ENCODE measurements at places on chromosomes 1 and 21.

DNA sequence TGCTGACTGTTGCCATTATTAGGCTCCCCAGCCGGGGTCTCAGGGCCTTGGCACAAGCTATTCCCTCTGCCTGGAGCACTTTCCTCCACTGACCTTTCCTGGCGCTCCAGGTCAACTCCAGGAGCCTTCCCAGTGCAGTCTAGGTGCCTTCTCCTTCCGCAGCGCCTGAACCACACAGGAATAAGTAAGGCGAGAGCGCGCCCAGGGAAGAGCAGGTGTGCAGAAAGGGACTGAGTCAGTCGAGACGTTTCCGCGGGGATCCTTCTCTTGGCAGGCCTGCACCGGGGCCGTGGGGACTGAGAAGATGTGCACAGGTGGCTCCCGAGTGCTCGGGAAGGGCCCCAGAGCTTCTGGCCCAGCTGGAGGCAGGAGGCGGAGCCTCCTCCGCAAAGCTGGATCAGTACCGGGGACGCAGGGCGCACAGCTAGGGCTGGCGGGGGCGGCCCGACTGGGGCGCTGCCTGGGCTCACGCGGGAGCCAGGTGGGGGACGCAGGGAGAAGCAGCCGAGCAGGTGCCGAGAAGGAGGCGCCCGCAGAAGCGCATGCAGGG is 765 bp upstream of the BMP8A start:
- no peak for DNase-seq

- no peak for DNase-seq
These were observed 63.1 kb downstream of the ZNF281 start for GRCh38 chr1:200346700-200347099.

- DNase-seq: no peak
These were observed 2.9 kb upstream of the INAVA start for GRCh38 chr1:200891774-200892157.

DNA sequence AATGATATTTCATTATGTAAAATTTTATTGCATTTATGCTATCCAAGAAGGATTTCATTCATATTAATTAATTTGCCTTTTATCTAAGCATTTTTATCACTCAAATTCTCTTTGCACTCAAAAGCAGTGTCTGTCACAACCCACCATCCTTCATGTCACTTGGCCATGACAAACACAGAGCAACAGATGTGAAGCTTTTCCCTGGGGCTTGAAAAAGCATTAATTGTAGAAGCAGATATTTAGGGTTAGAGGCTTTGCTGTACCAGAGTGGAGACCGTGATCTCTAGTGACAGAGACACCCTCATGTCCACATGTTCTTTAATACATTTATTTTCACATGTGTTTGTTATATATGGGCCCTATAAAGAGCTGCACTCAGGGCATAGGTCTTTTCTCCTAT is 230.5 kb downstream of the SPATA17 start:
- no peak for DNase-seq

- DNase-seq: no peak
These were observed 32.3 kb downstream of the INKA2 start for GRCh38 chr1:111706921-111707320.

GRCh38 chr1:207805841-207806421 is 54.1 kb downstream of the CD46 start:
- DNase-seq: no peak

DNA sequence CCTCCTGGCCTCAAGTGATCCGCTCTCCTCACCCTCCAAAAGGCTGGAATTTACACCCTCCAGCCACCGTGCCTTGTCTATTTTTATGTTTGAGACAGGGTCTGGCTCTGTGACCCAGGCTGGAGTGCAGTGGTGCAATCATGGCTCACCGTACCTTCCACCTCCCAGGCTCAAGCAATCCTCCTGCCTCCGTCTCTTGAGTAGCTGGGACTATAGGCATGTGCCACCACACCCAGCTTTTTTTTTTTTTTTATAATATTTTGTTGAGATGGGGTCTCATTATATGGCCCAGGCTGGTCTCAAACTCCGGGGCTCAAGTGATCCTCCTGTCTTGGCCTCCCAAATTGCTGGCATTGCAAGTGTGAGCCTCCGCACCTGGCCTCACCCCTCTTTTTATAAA is 38.8 kb downstream of the TRPM2 start:
- DNase-seq: no peak

DNA sequence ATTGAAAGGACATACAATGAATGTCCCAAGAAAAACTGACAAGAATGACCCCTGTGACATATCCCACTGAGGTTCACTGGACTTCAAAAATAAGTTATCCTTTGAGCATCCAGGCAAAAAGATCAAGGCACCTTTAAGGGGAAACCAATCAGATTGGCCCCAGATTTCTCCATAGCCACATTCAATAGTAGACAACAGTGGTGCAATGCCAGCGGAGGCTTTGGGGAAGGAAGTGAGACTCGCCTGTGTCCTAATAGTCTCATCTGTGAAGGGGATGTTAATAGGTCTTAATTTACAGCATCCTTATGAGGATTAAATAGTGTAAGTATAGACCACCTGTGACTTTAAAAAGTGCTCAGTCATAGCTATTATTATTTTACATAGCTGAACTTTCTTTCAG is 21.5 kb downstream of the RPL5 start:
- DNase-seq: no peak

DNA sequence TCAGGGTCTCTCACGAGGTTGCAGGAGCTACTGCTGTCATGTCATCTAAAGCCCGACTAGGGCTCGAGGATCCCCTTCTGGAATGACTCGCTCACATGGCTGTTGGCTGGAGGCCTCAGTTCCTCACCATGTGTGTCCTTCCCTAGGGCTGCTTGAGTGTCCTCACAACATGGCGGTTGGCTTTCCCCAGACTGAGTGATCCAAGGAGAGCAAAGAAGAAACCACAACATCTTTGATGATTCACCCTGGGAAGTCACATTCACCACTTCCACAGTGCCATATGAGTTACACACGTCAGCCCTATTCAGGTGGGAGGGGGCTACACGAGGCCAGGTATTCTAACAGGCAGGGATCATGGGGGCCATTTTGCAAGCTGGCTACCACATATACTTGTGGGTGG is 64.9 kb downstream of the FHAD1 start:
- DNase-seq: no peak

DNA sequence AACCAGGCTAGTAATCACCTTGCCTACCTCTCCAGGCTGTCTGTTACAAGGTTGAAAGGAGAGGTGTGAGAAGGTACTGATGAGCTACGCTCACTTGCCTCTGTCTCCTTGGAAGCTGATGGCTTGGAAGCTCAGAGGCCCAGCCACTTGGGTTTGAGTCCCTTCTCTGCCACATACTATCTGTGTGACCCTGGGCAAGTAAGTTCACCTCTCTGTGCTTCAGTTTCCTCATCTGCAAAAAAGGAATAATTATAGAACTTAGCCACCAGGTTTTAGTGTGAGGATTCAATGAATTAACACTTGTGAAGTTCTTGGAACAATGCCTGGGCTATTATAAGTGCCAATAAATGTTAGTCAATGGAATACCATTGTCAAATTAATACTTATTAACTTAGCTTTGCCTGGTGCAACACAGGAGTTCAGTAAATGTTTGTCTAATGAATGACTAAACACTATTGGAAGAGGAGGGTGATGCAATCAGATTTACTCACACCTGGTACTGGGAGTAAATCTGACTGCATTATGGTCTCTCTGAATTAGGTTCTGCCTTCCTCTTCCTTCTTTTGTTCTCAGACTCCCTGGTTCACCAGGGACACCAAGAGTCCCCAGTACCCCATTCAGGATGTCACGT is 55.5 kb downstream of the TRABD2B start:
- DNase-seq: no peak

DNA sequence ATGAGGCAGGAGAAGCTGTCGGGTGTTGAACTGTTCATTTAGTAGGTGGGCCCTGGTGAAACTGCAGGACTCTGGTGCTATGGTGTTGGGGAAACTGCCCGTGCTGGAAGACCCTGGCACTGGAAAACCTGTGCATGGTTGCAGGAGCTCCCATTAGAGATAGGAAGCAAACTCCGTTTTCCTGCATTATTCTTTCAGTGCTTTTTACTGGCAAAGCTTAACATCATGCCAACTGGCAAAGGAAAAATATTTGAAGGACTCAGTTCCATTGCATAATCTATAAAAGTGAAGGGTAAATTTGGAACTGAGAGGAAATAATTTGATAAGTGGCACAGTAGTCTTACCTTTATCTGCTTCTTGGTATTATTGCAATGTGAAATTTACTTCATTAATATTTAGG is 31.7 kb upstream of the MPC2 start:
- no peak for DNase-seq

GRCh38 chr1:240666568-240667198 is 54.7 kb upstream of the GREM2 start:
- DNase-seq: no peak

DNA sequence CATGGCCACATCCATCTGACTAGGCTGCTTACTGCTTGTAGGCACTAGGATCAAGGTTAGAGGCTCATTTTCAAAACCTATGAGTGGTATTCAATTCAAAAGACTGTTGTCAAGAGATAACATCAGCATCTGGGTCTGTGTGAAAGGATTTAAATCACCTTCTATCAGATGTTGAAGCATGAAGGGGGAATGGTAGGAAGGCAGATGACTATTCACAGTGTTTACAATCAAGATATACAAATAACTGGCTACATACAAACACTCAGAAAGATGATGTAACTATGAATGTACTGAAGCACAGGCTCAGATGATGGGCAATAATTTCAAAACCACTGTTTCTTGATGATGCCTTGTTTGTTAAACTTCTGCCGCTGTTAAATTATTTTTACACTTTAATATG is 249.2 kb downstream of the SLC45A1 start:
- no peak for DNase-seq

DNA sequence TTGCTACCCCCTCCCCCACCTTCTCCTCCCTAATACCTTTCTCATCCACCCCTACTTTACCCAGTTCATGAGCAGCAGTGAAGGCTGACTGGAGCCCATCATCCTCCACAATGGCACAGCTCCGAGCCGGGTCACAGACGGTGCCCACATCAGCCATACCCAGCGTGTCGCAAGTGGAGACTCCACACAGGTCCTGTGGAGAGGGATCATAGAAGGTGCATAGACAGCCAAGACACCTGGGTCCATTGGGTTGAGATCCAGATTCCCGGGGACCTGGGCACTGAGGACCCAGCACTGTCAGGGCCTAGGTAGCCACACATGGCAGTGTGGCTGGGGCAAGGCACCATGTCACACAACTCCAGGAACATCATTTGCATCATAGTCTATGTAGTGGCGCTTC is 2.7 kb downstream of the ADAMTS4 start:
- DNase-seq: no peak

GRCh38 chr1:46133181-46133658 is 791 bp upstream of the PIK3R3 start:
- no peak for DNase-seq

DNA sequence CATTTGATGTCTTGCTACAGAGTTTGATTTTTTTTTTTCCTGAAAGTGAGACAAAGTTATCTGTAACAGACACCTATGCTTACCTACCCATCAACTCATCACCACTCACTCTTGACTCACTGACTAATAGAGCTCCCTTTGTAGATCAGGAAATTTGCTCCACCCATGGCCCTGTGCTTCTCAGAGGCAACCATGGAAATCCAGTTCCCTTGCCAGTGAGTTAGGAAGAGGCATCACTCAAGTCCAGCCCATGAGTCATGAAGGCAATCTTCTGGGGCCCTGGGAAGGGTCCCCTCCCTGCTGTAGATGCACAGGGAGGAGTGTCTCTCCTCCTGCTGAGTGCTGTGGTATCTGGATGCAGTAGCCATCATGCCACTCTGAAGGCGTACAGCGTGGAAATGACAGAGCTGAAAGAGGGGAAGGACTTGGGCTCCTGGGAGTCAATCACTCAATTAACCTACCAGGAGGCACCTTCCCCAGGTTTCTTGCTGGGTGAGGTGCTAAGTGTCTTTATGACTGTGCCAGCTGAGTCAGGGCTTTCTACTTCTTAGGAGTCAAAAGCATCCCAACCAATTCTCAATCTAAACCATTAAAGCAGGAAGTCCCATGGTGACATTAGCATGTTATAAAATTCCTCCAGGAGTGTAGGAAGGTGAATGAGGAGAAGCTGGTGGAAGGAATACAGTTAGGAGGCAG is 56.1 kb downstream of the DNTTIP2 start:
- DNase-seq: no peak

GRCh38 chr1:208134491-208134890 is 109.7 kb downstream of the PLXNA2 start:
- DNase-seq: no peak

DNA sequence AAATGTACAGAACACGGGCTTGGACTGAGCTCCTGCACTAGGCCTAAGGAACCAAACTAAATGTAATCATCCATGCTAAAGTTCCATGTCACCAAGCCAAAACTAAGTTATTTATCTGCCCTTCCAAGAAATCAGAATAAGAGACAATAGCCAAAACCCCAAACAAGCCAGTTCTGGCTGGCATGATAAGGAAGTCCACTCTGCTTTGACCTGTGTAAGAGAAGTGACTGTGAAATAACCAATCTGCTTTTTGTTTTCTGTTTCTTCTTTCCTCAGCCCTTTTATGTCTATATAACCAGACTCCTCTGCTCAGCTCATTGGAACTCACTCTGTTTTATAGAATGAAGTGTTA is 15.1 kb downstream of the PLPPR5 start:
- no peak for DNase-seq

GRCh38 chr1:200674838-200675587 is 5.3 kb upstream of the DDX59 start:
- DNase-seq: no peak

GRCh38 chr1:109225711-109226445 is 12.2 kb downstream of the SARS1 start:
- no peak for DNase-seq

DNA sequence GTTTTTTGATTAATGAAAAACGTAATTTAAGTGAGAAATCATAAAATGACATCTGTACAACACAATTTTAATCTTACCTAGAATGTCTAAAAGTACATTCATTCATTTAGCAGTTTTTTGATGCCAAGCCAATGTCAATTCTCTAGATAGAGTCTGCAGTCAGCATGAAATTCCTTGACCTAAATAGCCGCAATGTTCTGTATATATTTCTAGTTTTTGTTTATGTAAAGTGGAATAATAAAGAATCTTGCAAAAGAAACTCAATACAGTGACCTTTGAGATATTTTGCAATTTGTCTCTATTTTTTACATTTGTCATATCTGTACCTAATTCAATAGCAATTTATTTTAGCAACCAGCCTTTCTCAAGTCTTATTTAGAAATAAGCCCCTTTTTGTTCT is 176.0 kb downstream of the ATP6V1G3 start:
- no peak for DNase-seq

- DNase-seq: no peak
These were observed 231.1 kb downstream of the CACNA1E start for GRCh38 chr1:181714428-181714827.

DNA sequence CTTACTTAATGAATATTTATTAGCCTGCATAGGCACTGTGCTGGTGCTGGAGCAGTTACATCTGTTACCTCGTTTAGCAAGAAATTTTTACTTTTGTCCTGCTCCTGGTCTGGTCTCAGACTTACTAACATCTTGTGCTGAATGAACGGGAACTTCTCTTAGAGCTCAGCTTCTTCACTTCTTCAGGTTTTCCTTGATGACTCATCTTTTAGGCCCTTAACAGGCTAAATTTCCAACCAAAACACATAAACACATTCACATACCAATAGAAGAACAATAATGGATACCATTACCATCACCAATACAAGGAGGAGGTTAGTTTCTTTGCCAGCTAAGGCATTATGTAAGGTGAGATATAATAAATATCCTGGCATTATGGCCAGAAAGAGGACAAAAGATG is 68.9 kb downstream of the IFI44 start:
- no peak for DNase-seq

GRCh38 chr1:36606641-36607262 is 124.0 kb upstream of the CSF3R start:
- DNase-seq: no peak

- DNase-seq: no peak
These were observed 7.3 kb upstream of the TMEM52 start for GRCh38 chr1:1926346-1926811.

- no peak for DNase-seq
These were observed 265.9 kb upstream of the C1orf105 start for GRCh38 chr1:172154551-172154950.

Data from activated T-helper 1 cell treated with anti-CD3 and anti-CD28 coated beads, Interleukin-2, amount 50 U/mL, for 16 hours (primary cell).